Ascending aorta (tissue), 2 donors: ENCODE measurements at places on chromosomes 6 and 20. TPM values are rescaled to one million over a fixed set of nuclear protein-coding genes. Genes with fewer than 3 reads are reported as not detected.

DNA sequence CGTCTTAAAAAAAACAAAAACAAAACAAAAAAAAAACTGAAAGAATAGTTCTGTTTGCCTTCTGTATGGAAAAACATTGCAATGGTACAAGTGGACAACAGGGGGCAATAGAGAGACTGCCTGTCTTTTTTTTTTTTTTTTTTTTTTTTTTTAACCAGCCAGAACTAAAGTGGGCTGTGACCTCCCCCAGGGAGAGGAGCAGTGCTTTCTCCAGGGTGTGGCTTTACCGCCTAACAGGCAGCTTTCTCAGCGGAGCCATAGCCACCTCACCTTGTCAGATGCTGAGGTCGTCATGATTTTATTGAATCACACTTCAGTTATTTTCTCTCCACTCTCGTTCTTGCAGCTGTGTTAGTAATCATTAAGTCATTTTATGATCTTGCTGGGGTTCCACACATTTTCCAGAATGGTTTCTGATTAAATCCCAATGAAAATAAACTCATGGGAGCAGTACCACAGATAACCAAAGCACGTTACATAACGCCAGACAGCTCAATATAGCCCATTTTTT is 78.4 kb downstream of the GMPR start:
- peak; percentile 64 for DNase-seq

DNA sequence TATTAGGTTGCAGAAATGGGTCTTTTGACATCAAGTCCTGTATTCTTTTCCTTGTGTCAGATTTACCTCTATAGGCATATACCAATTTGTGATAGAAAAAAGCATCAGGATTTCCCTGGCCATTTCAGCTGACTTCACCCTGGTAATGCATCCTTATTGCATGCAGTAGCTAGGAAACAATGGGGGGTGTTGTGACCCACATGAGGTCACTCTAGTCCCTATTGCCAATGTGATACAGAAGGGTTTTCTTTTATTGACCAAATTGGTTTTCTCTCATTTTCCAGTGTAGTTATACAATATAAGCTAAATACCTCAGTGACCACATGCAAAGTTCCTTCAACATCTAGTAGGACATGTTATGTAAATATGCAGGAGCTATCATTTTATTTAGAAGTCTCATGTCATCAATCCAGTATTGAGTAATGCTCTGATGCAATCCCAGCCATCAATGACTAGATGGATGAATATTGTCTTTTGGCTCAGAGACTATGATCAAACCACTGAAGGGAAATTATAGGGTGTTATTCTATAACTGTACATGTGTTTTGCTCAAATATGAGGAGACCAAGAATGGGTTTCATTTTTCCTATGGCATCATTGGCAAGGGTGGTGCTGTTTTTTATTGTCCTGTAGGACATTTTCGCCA is 177.7 kb downstream of the KLHL32 start:
- no peak for DNase-seq

DNA sequence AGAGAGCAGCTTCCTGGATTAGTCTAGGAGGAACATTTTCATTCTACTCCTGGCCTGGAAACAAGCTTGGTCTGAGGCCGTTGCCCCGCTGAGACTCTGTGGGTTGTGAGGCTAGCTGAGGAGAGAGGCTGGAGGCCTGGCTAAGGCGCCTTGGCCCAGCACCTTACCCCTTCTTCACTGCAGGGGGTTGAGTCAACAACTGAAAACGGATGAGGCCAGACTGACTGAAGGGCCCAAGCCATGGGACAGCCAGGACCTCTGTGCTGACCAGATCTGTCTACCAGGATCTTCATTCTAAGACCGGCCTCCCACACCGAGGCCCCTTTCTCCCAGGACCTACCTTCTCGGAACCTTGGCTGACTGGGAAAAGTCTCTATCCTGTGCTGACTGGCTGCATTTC is 3.5 kb upstream of the AVP start:
- no peak for DNase-seq

DNA sequence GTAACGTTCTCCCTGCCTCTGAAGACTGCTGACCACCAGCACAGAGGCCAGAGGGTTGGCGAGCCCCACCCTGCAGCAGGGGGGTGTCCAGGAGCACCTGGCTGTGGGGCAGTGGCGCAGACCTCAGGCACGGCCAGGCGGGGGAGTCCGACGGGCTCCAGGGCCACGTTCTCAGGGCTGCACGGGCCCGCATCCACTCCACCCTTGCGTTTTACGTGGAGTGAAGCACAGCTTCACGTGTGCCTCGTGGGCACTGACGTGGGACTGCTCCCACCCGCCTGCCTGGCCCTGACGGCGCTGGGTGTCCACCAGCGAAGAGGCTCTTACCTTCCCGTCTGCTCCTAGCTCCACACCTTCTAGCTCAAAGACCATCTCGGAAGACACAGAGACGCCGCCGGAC is 6.9 kb downstream of the RPS21 start:
- DNase-seq: no peak

DNA sequence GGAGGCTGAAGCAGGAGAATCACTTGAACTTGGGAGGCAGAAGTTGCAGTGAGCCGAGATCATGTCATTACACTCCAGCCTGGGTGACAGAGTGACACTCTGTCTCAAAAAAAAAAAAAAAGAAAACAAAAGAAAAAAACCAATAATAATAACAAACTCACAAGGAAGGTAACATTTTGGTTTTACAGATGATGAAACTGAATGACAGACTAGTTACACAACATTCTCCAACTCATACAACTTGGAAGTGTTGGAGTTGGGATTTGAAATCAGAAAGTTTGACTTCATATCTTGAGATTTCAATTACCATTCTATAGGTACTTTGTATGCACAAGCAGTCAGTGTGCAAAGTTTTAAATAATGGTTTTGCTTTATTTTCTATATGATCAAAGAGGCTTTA is 10.2 kb downstream of the TPD52L1 start:
- DNase-seq: no peak

DNA sequence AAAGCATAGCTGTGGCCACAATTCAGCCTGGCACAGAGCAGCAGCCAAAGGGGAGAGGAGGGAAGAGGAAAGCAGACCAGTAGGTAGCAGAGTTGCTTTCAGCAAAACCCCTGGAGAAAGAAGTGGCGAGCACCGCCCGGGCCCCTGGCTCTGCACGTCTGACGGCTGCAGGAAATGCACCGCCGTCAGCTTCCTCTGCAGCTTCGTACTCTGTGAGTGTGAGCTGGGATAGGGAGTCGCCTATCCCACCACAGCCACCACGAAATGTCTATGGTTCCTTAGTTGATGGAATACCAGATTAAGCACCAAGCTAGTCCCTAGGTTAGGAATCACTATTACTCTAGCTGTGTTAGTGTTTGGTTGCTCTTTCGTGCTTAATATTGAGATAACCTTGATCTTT is 79.9 kb upstream of the NAA20 start:
- DNase-seq: no peak

- no peak for DNase-seq
These were observed 98.6 kb upstream of the FAM83B start for GRCh38 chr6:54747955-54748354.

DNA sequence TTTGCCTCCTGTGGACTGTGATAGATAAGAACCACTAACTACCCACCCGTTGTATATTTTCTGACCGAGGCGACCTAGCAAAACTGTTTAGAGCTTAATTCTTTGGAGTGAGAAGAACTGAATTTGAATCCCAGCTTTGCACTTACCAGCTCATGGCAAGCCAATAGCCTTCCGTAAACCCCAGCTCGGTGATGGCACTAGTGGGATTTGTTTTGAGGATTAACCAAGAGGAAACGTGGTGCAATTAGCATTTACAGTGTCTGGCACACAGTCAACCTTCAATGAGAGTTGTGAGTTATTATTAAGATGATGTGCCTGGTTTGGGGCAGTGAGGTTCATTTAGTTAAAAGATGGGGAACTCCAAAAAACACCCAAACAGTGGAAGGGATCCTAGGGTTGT is 12.3 kb upstream of the DSP start:
- no peak for DNase-seq

DNA sequence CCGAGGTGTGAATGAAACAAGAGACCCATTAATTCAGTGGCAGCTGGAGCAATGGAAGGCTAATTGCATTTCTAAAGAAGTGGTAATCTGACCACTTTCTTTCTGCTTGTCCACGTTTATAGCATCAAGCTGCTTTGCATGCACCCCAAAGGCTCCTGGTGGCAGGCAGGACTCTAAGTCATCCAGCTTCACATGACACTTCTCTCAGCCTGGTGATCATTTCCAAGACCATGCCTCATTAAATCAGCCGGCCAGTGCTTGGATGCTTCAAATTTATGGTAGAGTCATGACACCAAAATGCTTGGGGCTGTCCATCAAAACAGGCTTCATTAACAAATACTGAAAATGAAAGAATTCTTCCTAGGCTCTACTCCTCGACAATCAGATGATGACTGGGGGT is 614.9 kb downstream of the DOK5 start:
- no peak for DNase-seq

DNA sequence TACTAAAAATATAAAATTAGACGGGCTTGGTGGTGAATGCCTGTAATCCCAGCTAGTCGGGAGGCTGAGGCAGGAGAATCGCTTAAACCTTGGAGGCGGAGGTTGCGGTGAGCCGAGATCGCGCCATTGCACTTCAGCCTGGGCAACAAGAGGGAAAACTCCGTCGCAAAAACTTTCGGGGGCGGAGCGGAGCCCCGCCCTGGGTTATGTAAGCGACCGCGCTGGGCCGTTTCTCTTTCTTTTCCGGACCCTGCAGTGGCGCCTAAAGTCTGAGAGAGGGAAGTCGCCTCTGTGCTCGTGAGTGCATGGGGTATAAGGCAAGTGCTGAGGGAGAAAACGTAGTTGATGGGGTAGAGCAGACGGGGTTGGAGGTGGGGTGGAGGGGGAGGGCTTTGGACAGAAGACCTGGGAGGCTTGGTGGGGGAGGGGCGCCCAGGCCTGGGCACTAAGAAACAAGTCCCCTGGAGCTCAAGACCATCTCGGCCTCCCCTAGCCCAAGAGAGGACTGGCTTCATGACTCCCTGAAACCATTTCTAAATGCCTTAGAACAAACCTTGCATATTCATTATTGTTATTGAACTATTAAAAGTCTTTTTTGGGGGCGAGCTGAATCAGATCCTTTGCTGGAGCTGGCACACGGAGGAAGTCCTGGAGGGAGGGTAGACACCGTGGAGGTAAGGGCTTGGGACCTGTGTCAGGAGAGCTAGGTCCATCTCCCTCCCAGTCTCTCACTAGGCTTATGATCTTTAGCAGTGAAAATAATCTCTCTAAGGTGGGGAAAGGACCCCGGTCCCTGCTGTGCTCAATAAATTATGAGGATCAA is 2.7 kb upstream of the MICA start:
- no peak for DNase-seq

DNA sequence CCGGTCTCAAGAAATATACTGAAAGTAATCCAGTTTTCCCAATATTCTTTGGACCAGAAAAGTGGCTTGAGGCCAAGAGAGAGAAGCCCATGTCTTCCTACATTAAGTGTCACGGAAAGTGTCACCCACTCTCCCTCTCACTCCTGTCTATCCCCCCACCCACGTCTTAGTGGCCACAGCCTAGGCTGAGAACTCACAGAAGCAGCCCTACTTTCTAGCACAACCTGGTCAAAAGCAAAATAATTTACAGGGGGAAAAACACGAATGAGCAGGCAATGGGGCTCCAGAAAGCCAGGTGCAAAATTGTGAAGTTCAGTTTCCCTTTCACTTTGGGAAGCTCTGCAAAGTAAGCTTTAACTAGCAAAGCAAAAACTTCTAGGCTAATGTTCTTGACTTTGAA is 118.0 kb downstream of the OPRM1 start:
- DNase-seq: no peak

GRCh38 chr20:22673467-22673866 is 89.1 kb upstream of the FOXA2 start:
- no peak for DNase-seq

DNA sequence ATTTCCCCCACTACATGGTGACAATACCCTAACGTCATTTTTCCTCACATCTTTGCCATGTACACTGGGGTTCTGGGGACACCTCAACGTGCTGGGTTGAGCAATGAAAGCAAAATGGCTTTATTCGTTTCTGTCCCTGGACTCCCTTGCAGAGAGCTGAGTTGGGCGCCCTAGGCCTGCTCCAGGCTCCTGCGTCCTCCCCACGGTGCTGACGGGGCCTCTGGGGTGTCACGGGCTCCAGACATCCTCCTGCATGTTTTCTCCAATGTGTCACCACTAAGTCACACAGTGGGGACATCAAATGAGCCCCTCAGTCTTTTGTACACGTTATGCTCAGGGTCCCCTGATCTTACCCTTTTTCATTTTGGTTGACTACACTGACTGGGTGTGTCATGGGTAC is 99.8 kb downstream of the TTLL2 start:
- no peak for DNase-seq

- DNase-seq: no peak
These were observed 70.6 kb downstream of the MTHFD1L start for GRCh38 chr6:150936021-150936555.

- no peak for DNase-seq
These were observed 167.8 kb downstream of the SLC24A3 start for GRCh38 chr20:19380211-19380610.

GRCh38 chr20:46985671-46986070 is 91.0 kb downstream of the EYA2 start:
- DNase-seq: no peak

DNA sequence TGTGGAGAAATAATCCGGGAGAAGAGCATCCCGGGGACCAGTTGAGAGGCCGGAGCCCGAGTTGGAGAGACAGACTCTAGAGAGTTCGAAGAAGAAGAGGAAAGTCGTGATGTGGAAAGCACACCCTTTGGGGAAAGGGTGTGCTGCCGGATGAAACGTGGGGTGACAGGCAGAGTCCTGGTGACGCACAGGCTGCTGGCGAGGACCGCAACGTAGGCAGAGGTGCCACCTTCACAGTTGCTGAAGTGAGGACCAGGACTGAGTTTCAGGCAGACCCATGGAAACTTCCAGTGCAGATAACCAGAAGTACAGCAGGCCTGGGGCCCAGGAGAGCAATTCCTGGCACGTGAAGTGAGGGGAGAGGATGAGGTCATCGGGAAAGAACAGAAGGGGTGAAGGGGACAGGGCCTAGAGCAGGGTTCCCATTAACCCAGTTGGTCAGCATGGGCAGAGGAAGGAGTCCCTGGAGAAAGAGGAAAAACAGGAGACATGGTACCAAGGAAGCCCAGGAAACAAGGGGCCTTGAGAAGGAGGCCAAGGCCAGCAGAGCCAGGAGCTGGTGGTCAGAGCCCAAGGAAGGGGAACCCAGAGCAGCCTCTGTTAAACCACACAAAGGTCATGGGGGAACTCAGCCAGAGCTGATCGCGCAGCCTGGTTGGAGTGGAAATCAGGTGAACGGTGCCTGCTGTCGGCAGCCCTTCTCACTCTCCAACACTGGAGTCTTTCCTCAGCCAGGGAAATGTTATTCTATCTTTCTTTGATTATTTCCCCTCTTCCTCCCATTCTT is 84.1 kb downstream of the PRND start:
- DNase-seq: no peak

- DNase-seq: no peak
These were observed 94.3 kb downstream of the CDC5L start for GRCh38 chr6:44481760-44482159.

- DNase-seq: no peak
These were observed 184.4 kb downstream of the CDH26 start for GRCh38 chr20:60142587-60142986.

GRCh38 chr6:91057689-91058088 is 470.8 kb upstream of the MAP3K7 start:
- DNase-seq: no peak

GRCh38 chr6:50021894-50022293 is at the start of gene DEFB110:
DEFB110 (minus strand) TSS chr6:50021994; CDS start chr6:50021935, 59 bp downstream.
- no peak for DNase-seq

Gene HTR1E
- not detected for total RNA-seq

Gene CLIC5
- 7.6 TPM for total RNA-seq

Gene VSX1
- not detected for total RNA-seq

Gene SDC4
- total RNA-seq: 63.8 TPM

Gene KCNK16
- not detected for total RNA-seq

Gene GSTA2
- total RNA-seq: not detected

Gene AGER
- 6.1 TPM for total RNA-seq

Gene WFDC12
- not detected for total RNA-seq
